ENCODE measurements at places on chromosomes 3 and 15.

DNA sequence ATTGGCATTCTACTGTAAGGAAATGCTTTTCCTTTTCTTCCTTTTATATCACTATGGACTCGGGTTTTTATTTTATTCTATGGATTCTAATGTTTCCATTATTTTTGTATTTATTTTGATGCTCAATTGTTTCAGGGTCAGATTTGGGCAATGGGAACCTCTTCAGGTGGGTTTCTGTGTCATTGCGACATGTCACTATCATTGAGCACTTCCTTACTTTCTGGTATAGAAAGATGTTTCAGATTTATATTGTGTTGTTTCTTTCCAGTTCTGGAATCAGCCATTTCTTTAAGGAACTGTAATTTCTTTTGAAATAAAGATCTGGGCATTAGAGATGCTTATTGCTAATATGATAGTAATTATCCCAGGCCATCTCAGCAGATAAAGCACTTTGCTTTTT lies 21.8 kb downstream of the GALK2 start:
- DNase-seq: no peak

DNA sequence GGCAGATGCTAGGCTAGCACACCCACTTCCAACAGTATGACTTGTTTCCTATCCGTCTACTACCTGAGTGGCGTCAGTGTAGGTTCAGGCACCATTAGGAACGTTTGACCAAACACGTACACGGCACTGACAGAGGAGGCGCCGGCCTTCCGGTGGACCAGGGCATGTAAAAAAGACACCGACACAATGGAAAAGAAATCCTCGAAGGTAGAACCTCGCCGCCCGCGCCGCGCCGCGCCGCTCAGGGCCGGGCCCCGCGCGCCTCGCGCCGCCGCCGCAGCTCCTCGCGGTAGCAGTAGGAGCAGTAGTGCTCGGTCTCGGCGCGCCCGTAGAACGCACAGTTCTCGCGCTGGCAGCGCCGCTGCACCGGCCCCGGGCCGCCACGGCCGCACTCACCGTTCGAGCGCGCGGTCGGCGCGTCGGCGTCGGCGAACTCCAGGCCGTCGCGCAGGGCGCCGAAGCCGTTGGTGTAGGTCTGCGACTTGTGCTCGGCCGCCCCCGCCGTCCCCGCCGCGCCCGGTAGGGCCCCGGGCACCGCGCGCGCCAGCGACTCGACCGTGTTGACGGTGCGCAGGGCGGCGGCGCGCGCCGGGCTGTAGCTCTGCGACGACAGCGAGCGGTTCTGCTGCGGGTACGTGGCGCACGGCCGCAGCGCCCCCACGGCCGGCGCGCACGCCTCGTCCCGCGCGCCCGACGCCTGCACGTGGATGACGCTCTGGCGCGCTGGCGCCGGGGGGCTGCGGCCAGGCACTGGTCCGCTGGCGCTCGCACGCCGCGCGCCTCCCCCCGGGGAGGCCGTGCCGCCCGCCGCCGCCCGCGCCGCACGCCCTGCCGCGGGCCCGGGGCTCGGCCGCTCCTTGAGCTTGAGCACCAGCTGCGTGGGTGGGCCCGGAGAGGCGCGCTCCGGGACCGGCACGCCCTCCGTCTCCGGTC lies 156.7 kb downstream of the KLF13 start:
- peak; percentile 7 for DNase-seq

DNA sequence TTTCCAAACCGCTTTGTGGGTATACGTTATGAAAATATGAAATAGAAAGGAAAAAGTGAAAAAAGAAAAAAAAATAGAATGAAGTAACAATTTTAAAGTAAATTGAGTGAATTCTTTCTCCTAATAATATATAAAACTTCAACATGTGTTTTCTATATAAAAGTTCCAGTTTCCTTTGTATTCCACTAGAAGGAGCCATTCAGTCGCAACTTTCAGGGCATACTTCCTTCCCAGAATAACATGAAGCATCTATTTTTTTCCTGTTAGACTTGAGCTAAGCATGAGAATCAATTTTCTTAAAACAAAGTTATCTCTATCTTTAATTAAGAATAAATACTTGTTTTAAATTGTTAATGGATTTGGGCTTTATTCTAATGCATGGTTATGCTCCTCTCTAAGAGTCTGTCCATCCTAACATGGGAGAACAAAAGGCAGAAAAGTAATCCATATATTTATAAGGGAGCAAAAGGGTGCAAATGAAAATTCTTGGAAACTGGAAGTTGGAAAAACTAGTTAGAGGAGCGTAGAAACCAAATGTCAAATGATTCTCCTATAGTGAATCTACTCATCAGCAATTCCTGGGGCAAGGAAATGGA lies 16.0 kb upstream of the VGLL3 start:
- no peak for DNase-seq

DNA sequence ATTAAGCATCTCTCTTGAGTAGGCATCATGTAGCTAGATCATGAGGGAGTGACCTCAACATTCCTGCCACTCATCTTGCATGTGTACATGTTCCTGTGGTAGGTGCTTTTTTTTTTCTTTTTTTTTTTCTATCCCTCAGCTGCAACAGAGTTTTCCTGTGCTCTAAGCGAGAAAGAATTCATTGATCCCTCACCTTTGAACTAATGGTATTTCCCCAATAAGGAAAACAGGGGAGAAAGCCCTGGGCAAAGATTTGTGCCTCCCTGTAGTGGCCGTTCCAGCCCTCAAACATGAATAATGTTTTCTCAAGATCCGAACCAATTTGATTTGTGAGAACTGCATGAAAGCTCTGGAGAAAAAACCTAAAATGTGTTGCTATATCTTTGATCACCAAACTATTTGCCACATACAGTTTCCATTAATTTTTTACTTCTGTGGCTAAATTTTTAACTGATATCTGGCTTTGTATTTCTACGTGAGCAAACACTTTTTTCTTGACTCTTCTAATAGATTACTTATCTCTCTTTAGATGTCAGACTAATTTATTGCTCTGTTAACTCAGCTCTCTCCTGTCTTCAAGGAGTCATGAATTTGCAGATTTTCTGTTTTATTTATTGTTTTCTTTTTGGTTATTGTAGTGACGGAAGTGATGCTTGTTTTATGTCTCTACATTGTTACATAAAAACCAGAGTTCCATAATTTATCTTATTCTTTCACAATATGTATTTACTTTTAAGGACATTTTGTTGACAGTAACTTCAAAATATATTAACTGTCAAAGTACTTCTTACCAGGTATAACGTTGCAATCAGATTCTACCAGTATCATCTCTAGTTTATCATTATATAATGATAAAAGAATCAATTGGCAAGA lies 1396.5 kb downstream of the OTOL1 start:
- DNase-seq: no peak

- no peak for DNase-seq
Observed at GRCh38 chr3:150469031-150469930, 61.2 kb downstream of the TSC22D2 start.

- no peak for DNase-seq
Observed at GRCh38 chr3:47407896-47408838, 27.3 kb downstream of the PTPN23 start.

DNA sequence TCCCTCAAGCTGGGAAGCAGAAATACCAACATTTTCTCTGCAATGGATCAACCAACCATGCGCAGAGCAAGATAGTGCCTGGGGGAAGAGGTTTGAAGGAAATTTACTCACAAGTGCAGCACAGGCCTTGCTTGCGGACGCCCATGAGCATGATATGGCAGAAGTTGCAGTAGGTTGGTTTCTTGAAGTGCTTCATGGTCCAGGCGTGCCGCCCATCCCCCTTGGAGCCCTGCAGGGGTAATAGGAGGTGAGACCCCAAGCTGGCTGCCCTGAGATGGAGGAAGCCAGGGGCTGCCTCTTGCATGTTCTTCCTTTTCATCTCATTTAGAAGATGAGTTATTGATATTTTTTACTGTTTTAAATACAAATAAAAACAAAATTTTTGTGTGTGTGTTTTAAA lies 86.6 kb downstream of the DGKG start:
- no peak for DNase-seq

DNA sequence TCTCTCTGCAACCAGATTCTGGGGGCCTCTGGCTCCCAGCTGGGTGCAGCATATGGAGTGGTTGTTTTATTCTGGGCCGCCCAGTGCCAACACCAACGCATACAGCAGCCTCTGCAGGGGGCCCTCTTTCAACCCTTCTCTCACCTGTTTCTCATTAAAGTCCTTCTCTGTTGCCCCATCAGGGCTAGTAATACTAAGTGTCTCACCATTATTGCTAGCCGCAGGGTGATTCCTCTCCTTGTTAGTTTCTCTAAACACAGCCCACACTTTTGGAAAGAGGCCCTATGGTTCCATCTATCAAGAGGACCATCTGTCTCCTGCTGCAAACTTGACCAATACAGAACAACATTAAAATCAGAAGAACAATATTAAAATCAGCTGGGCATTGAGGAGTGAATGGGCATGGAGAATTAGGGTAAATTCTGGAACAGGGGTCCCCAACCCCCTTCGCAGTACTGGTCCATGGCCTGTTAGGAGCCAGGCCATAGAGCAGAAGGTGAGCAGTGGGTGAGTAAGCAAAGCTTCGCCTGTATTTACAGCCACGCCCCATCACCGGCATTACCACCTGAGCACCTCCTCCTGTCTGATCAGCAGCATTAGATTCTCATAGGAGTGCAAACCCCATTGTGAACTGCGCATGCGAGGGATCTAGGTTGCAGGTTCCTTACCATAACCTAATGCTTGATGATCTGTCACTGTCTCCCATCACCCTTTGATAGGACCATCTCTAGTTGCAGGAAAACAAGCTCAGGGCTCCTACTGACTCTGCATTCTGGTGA lies 36.5 kb downstream of the ALS2CL start:
- no peak for DNase-seq

GRCh38 chr3:64355401-64355807 lies 130.1 kb upstream of the PRICKLE2 start:
- no peak for DNase-seq

GRCh38 chr3:197425485-197426120 lies 127.2 kb upstream of the DLG1 start:
- no peak for DNase-seq
